ENCODE measurements at places on chromosomes 3 and 15.

- H3K27ac ChIP-seq: no peak overlapping the region
- H3K36me3 ChIP-seq: peaks cover 100% of the 10 kb centered on the region
- no peak for DNase-seq
- no peaks in the 10 kb centered on the region for H3K27me3 ChIP-seq
Measured at GRCh38 chr15:99132122-99132521, 27.2 kb downstream of the SYNM start.

DNA sequence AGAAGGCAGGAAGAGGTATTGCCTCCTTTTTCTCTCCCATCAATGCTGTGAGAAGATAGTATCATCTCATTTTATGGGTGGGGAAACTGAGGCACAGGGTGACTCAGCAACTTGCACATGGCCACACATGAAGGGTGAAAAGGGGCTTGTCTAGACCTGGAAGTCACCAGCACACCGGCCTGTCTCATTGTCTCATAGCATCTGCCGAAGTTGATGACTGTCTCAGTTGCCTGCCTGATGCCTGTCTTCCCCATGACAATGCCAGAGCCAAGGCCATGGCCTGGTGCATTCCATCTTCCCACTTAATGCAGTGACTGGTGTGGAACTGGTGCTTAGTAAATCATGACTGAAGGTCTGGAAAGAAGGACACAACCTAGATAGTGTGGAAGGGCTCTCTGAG is 27.9 kb upstream of the PRR23E start:
- no peak overlapping the region for H3K4me3 ChIP-seq
- H3K36me3 ChIP-seq: no peaks in the 10 kb centered on the region
- H3K4me1 ChIP-seq: peaks cover 5% of the 10 kb centered on the region
- H3K27ac ChIP-seq: no peak overlapping the region

DNA sequence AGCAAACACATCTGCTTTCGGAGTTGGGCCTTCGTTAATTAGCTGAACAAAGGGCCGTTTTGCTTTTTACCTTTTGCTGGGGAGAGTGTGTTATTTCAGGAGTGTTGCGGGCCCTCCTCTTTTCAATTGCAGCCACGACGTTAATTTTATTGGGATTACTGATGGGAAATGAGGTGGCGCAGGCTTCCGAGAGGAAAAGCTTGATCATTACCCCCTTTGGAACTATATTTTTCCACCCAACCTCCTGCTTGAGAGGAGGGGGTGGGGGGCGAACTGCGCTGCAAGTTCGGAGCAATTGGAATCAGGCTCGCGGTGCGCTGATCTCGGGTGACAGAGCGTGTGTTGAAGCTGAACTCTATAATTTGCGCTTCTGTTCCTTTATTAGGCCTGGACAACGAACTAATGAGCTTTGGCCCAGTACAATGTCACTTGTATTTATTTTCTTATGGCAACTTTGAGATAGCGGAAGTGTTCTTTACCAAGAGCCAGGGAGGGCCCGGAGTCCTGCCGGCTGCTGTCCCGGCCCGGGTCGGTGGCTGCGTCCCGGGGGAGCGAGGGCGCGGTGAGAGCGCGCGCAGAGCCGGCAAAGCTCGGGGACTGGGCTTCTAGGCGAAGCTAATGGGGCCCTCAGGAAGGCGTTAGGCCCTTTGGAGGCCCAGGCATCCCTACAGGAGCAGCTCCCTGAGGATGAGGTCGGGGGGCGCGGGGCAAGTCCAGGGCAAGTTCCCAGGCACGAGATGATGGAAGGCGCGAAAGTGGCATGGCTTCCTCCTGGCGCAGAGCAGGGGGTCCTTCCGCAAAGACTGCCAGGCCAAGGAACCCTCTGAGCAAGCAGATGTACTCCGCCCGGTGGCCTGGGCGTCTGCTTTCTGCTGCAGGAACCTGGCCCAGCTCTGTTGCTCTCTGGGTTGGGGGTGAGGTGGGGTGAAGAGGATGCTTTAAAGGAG is 12.9 kb downstream of the NR2F2 start:
- no peaks in the 10 kb centered on the region for H3K27me3 ChIP-seq
- H3K36me3 ChIP-seq: no peaks in the 10 kb centered on the region
- peak overlapping the region; percentile 95 for H3K27ac ChIP-seq

DNA sequence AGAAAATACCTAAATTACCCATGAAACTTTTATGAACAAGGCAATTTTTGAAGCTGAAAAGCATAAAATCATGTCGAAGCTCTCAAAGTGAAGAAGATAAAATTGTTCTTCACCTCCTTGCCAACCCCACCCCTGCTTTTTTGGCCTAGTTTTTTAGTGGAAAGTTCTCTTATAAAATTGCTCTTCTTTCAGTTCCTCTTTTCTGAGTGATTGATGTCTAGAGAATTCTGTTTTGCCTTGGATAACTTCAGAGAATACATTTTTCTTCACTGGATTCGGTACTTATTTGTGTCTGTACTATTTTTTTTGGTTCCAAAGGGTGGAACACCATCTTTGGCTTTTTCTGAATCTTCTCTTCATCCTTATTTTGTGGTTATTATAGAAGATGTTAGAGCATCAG is 25.0 kb upstream of the PYDC2 start:
- H3K27ac ChIP-seq: no peak overlapping the region
- no peaks in the 10 kb centered on the region for H3K4me1 ChIP-seq
- no peak overlapping the region for H3K4me3 ChIP-seq
- H3K36me3 ChIP-seq: no peaks in the 10 kb centered on the region
- H3K27me3 ChIP-seq: no peaks in the 10 kb centered on the region

DNA sequence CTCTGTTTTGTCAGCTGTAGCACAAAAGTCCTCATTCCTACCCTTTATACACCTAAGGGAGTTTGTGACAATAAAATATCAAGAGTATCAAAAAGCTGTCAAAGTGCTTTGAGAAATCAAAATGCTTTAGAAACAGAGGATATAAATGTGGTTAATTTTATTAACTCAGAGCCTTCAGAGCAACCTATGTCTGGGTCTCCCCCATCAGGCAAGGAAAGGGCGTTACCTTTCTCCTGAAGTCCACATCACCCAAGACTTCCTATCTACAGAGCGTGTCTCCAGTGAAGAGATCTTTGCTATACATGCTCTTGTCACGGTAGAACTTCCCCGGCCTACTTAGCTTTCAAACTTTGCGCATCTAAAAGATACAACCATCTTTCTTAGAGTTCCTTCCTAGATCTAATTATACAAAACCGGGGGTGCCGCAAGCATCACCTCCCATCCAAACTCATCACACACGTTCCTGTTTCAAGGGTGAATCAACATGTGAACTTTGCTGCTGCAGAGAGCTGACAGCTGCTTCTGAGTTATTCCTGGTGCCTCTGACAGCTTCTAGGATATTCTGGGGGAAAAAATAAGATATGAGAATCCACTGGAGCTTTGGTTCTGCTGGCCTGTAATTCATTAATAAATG is 93.0 kb downstream of the RARB start:
- H3K27me3 ChIP-seq: no peaks in the 10 kb centered on the region
- H3K36me3 ChIP-seq: no peaks in the 10 kb centered on the region
- H3K4me1 ChIP-seq: peaks cover 48% of the 10 kb centered on the region
- H3K4me3 ChIP-seq: no peak overlapping the region
- no peak overlapping the region for H3K27ac ChIP-seq

All from right atrium auricular region (tissue), 2 donors.